CD14-positive monocyte (primary cell): ENCODE measurements at places on chromosomes 12 and 14.
A peak's percentile ranks its signal among the peaks of the same experiment; 100 is the strongest.

- no peak overlapping the region for H3K4me3 ChIP-seq
- no peaks in the 10 kb centered on the region for H3K36me3 ChIP-seq
- no peaks in the 10 kb centered on the region for H3K27me3 ChIP-seq
- DNase-seq, result no peak
- no peak overlapping the region for H3K27ac ChIP-seq
- peaks cover 49% of the 10 kb centered on the region for H3K4me1 ChIP-seq
These were observed 31.6 kb upstream of the BEGAIN start for GRCh38 chr14:100618763-100619320.

GRCh38 chr12:7075939-7076338 lies 15.4 kb downstream of the C1S start:
- no peak for DNase-seq
- no peaks in the 10 kb centered on the region for H3K4me1 ChIP-seq
- no peaks in the 10 kb centered on the region for H3K36me3 ChIP-seq
- H3K27me3 ChIP-seq, result no peaks in the 10 kb centered on the region
- H3K4me3 ChIP-seq, result no peak overlapping the region
- H3K27ac ChIP-seq, result no peak overlapping the region

DNA sequence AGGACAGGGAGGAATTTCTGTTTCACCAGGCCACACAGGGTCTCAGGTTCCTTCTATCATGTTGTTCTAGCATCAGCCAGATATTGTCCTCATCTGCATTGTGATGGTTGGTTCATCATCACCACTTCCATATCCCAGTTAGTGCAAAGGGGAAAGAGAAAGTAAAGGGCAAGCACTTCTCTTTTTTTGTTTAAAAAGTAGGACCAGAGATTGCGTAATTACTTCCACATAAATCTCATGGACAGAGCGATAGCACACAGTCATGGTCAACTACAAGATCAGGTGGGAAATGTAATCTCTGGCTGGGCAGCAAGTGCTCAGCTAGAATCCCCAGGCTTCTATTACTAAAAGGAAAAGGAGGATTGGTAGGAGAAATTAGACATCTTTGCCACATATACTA lies 155.1 kb downstream of the KIF21A start:
- DNase-seq, result peak; percentile 8
- no peaks in the 10 kb centered on the region for H3K27me3 ChIP-seq
- no peaks in the 10 kb centered on the region for H3K36me3 ChIP-seq
- no peaks in the 10 kb centered on the region for H3K4me1 ChIP-seq

DNA sequence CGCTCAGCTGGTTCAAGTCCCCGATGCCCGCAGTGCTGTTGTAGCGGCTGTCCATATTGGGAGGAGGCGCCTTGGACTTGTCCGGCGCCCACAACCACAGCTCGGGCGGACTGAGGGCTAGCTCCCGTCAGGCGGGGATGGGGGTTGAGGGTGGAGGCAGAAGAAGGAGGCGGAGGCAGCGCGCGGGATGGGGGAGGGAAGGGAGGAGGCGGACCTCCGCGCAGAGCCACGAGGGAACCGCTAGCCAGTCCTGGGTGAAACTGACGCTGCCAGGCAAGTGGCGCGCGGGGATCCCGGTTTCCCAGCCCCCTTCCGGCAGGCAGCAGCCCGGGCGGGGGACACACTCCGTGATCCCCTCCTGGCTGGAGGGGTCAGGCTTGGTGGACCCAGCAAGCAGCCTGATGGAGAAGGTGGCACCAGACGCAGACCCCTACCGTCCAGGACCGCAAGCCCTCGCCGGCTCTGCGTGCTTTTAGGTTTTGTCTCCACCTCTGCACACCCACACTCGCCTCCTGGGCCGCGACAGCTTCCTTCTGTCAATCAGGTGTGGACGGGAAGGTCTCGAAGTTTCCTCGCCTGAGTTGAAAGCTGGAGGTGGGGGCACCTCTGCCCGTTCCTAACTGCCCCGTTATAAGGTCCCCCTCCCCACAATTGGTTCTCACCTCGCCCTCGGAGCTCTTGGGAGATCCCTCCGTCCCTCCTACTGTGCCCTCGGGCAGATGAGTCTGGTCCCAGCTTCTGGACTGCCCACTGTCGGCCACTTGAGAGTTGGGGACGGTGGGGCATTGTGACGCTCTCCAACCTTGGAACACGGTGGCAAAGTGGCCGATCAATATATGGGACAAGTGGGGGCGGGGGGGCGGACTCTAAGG lies at the start of gene CPNE8:
Gene CPNE8, minus strand, starts transcription at position 112 of the 872 bp plus-strand sequence. Its CDS starts 57 bp downstream, at position 55.
- no peaks in the 10 kb centered on the region for H3K36me3 ChIP-seq
- no peaks in the 10 kb centered on the region for H3K27me3 ChIP-seq
- H3K4me1 ChIP-seq, result peaks cover 30% of the 10 kb centered on the region
- peak within 1 kb of the TSS; percentile 100 for H3K27ac ChIP-seq

DNA sequence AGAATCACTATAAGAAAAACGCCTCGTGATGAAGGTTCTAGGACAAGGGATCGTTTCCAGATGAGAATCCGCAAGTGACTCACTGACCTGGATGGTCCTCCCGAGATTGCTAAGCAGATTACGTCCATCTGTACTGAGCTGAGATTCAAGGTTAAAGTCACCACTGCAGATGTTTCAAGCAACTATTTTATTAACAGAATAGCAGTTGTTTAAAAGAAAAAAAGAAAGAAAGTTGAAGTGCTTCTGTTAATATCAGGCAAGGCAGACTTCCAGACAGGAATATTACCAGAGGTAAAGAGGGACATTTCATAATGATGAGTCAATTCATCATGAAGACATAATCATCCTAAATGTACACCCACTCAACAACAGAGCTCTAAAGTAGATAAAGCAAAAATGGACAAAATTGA lies 17.9 kb downstream of the PXN start:
- no peak overlapping the region for H3K4me3 ChIP-seq
- DNase-seq, result no peak
- peaks cover 12% of the 10 kb centered on the region for H3K36me3 ChIP-seq

DNA sequence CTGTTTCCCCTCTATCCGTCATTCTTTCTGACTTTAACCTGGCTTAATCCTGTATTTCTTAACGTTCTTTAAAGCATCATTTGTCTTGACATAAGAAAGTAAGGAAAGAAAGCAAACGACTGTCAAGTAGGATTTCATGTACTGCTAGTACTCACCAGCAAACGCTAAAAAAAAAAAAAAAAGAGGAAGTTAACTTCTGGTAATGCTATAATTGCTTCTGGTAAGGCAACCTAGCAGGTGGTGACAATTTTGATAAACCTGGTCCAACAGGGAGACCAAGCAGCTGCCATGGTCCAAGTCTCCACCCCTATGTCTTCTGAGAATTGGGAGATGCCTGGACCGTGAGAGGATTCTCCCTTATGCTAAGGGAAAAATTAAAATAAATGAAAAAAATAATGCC lies 306.6 kb downstream of the DAD1 start:
- H3K4me3 ChIP-seq, result peak overlapping the region; percentile 27
- peak; percentile 27 for DNase-seq
- H3K27ac ChIP-seq, result no peak overlapping the region
